ENCODE measurements at places on chromosomes 5 and 9.

GRCh38 chr9:97501972-97502221, 431 bp downstream of the TMOD1 start:
- DNase-seq: no peak

- peak; percentile 52 for DNase-seq
Measured at GRCh38 chr5:131224387-131225201, 39.3 kb upstream of the CDC42SE2 start.

DNA sequence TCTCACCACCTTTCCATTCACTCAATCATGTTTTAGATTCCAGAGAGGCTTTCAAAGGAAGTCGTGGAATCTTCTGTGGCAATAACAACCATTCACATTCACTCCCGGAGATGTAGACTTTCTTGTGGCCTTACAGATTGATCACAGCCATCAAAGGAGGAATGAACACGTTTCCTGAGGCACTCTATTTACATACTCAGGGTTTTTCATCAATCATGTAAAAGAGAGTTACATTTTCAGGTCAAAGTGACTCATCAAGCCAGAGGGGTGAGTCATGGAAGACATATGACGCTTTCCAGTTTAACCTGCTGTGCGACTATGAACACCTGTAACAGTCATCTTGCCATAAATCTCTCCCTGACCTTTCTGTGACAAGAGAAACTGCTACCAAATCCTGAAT, 39.3 kb upstream of the RAD23B start:
- no peak for DNase-seq

DNA sequence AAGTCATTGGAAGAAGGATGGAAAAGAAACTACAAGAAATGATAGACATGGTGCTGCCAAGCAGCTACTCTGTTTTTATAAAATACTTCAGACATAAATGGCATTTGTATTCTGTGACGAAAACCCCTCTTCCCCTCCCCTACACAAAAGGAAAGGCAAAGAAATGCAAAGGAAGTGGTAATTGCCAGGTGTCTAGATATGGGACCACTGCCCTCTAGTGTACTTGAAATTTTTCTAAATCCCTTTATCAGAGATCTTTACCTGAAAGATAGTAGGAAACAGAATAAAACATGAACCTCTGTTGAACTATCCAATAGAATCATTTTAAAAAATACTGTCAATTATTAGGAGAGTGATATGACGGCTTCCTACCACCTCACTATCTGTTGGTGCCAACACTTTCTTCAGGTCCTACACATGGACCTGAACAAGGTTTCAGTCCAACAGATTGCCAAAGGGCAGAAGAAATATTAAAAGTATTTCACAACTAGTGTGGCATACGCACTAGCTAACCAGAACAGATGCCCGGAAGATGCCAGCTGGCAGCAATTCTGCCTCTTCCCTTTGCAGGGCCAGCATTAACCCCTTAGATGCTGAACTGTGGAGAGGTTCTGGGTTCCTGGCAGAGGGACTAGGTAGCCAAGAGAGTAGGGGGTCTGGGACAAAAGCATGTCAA, 104.1 kb downstream of the TSSK1B start:
- DNase-seq: no peak

DNA sequence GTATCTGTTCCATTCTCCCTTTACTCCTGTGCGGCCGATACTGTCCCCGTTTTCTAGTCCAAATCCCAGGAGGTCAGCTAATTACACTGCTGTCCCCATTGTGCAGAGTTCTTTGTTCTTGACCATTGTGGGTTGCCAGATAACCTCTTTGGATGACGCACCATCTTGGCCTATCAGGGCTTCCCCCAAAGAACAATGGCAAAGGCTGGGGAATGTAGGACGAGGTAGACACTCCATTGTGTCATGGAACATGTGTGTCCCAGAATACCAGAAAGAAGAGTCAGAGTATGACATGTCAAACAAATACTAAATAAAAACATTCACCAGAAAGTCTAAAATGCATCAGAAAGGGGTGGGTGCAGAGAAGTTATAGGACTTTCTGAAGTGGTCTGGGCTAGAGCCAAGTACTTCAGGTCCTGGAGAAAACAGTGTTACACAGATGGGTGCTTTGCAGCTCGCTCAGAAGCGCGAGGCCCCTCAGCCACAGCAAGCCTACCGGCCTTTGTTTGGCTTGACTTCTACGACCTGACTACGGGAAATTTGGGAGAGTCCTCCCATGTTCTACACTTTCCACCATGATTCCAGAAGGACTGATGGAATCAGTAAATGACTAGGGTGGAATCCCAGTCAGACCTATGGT, 83.2 kb upstream of the SSBP2 start:
- DNase-seq: no peak

GRCh38 chr5:92908952-92909601, 671.9 kb downstream of the NR2F1-AS1 start:
- no peak for DNase-seq

GRCh38 chr5:172007175-172008110, 1.0 kb upstream of the FBXW11 start:
- no peak for DNase-seq

- DNase-seq: no peak
Measured at GRCh38 chr9:87160148-87161102, 213.1 kb upstream of the GAS1 start.

DNA sequence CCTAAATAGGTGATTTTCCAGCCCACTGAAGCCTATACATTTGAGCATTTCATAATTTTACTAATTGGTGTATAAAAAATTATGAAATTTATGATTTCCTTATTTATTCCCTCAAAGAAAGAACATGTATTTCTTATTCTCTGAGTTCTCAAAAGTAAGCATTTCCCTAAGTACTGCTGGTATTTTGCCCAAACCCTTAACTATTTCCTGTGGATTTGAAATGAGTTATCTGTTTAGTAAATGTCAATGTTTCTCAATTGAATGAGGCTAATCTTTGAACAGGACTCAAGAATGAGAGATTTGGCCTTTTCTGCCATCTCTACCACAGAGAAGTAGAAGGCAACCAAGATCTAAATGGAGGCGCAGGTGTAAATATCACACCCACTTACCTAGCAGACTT, 751.7 kb downstream of the TLE1 start:
- DNase-seq: no peak

DNA sequence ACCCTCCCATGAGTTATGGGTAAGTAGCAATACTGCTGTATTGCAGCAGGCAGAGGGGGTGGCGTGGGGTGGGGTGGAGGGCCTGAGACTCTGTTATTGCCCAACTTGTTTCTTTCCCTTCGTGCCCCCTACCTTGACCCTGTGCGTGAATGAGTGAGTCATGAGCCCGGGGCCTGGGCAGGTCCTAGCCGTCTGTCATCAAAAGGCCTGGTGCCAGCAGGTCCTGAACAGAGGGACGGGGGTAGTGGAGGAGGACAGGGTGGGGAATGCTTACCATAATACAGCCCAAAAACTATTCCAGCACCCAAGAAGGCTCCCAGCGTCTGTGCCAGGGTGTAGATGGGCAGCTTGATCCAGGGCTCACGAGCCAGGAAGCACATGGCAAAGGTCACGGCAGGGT, 4.3 kb downstream of the AQP3 start:
- no peak for DNase-seq

GRCh38 chr9:99971410-99971809, 65.0 kb downstream of the STX17 start:
- no peak for DNase-seq

GRCh38 chr5:97629276-97629675, 446.2 kb upstream of the RIOK2 start:
- DNase-seq: no peak

DNA sequence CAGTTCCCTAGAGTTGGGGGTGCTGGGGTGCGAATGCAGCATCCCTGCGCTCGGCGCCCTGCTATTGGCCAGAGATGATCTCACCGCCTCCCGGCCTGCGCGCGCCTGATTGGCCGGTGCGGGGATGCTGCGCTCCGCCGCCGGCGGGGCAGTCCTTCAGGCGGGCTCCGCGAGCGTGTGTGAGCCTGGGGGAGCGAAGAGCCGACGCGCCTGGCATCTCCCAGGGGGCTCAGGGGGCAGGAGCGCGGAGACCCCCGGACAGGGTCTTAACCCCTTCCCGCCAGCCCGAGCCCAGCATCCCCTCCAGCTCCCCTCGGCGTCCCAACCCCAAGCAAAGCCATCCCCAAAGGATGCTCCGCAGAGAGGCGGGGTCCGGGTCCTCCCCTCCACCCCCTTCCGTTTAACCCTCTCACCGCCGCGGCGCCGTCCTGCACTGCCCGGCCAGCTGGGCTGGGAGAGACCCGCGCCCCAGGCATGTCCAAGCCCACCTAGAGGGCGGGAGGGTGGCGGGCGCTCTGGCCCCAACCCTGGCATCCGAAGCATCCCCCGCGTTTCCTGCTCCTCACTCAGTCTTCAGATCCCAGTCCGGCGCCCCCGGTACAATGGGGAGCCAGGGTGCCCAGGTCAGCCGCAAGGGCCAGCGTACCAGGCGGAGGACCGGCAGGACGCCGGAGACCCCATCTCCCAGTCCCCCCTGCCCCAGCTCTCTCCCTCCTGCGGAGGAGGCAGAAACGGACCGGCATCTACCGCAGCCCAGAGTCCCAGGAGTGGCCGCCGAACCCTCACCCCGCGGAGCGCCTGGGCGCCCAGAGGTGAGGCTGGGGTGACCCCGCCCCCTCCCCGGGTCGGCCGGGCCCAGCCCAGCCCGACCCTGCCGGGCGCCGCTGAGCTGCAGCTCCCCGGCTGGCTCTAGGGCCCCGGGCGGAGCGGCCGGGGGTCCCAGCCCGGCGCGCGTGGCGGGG, 19.3 kb upstream of the TOR2A start:
- no peak for DNase-seq

DNA sequence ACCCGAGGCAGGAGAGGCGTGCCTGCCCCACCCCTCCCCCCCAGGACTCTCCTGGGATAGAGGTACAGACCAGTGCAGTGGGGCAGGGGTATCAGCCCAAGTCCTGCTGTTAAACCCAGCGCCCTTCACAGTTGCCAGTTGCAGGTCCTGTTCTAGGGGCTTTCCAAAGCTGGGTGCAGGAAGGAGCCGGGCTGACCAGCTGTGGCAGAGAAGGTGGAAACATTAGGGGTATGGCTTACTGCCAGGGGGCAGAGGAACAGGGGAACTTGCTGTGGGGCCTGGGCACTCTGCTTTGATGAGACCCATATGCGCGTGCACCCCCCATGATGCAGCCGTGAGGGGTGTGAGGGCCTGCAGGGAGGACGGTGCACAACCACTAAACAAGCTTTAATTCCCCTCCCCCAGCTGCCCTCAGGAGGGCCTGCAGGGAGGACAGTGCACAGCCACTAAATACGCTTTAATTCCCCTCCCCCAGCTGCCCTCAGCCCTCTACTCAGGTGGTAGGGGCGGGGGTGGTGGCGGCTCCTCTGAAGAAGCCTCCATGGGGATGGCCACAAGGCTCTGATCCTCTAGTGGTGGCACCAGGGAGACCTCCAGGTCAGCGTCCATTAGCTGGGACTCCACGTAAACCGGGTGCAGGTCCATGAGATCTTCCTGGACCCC, 766 bp upstream of the LRRC26 start:
- DNase-seq: no peak

- no peak for DNase-seq
Measured at GRCh38 chr9:133684121-133684935, 48.2 kb downstream of the DBH start.

DNA sequence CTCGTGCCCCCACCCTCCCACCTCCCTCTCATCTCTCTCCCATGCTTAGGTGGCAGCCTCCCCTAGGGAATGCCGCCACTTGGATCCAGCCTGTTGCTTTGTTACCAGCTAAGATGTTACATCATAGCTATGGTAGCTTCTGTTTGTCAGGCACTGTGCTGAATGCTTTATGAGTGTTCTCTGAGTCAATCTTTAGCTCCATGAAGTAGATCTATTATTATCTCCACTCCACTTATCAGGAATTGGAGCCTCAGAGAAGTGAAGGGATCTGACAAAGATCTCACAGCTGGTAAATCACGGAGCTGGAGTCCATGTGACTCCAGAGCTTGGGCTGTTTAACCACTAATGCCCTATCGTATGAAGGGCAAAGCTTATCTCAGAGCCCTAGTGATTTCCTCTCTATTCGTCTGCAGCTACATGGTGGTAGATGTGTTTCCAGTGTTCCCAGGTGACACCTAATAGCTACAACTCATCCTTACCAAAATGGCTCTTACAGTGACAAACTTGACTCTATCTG, 54.1 kb downstream of the GARNL3 start:
- no peak for DNase-seq

- DNase-seq: no peak
Measured at GRCh38 chr9:127714020-127714750, 1.3 kb downstream of the PTRH1 start.

- no peak for DNase-seq
Measured at GRCh38 chr5:41418220-41419031, 92.0 kb downstream of the PLCXD3 start.

- DNase-seq: no peak
Measured at GRCh38 chr5:160470437-160471361, 49.0 kb downstream of the PTTG1 start.

DNA sequence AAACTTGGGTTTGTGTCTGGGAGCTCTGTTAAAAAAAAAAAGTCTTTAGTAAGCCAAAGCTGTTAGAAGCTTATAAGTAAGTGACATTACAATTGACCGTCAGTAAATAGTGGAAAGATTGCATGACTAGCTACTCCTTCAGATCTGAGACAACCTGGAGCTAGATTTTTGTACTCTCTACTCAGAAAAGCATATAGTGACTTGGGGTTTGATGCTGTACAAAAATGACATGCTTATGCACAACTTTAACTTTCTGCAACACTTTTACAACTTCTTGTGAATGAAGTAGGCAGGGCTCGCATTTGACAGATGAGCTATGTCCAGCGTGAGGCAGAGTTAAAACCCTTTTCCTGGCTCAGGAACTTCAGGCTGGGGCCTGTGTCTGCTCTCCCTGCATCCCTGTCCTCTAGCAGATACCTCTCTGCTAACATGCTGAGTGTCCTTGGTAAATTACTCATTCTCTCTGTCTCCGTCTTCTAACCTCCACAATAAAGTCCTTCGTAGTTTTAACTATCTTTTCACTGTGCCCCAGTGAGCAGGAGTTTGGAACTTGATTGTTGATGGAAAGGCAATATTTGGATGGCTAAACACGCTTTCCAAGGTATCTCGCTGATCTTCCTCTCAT, 471 bp upstream of the GHR start:
- DNase-seq: no peak

GRCh38 chr5:180090098-180090768, 18.7 kb upstream of the RNF130 start:
- DNase-seq: no peak

DNA sequence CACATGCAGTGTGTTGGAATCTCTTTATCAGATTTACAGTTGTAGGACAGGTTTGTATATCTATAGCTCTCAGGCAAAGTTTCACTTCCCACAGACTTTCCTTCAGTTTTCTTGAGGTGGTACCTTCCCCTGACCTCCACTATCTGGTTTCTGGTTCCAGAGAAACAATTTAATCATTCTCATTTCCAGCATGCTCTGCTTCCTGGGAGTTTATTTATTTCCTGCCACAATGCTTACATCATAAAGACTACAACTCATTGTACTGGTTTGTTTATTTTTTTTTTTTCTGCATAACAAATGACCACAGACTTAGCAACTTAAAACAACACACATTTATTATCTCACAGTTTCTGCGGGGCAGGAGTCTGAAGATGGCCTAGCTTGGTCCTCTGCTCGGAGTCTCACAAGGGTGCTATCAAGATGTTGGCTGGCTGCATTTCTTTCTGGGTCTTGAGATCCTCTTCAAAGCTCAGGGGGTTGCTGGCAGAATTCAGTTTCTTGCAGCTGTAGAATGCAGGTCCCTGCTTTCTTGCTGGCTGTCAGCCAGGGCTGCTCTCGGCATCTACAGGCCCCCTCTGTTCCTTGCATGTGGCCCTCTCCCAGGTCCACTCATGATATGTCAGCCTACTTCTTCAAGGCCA, 247.7 kb downstream of the ENC1 start:
- no peak for DNase-seq
